Fibroblast of the conjunctiva (primary cell): ENCODE measurements at places on chromosomes 5 and 9.

DNA sequence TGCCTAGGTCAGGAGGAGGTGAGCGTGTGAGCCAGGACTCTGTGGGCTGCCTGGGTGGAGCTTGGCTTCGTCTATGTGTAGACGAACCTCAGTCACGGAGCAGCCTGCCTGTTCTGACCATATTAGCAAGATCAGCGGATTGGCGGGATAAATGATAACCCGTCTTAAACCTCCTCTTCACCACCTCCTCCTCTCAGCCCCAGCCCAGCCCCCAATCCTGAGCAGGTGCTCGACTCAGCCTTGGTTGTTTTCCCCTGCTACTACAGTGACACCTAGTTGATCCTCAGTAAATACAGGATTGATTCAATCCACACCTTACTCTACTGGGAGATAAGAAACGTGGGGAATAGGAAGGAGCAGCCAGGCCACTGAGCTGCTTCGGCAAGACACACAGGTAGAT lies 286.1 kb downstream of the IRX2 start:
- DNase-seq: no peak

DNA sequence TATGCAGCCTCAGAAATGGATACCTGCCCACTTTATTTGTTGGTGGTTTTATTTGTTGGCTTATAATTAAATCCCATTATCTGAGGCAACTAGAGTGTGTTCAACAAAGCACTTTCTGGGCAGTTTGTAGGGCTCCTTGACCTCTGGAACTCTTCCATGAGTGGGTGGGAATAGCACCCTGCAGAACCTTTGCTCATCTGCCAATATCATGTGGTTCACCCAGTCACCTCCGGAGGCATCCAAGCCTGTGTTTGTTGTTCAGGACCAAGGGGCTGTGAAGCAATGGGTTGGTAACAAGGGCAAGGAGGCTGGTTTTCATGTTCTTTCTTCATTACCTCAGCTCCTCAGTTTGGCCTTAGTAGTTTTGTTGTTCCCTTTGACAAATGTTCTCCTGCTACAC lies 314.0 kb downstream of the NDUFS4 start:
- no peak for DNase-seq

DNA sequence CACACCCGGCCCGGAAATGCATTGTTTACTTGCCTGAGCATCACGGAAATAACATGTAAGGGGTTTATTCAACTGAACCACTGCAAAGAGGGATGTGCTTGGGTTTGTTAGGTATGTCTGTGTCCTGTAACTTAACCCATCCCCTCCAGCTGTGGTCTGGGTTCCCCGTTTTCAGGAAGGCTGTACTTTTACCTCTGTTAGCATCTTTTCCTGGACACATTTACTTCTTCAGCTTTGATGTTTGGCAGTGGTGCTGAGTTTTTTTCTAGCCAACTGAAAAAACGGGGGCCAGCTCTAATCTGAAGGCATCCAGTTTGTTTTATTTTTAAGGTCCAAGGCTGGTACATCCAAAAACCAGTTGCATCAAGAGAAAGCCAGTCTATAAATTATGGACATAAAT lies 561.8 kb downstream of the BNC2 start:
- no peak for DNase-seq

DNA sequence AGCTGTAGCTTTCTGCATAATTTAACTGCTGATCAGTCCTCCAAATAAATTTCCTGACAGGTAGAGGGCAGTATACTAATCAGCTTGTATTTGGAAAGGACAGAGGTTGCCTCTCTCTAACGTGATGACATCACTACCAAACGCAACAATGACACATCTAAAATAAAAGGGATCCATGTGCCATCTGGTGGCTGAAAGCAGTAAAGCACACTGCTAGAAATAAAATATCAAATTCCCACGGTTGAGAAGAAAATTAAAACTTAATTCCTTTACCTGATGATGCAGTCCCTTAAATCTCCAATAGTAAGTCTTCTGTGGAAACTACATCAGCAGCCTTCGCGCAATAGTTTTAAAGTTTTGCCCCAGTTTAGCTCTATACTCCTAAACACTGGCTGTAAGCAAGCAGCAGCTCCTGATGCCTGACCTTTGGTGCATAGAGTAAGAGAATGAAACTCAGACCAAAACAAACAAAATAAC lies 54.5 kb downstream of the DIAPH1 start:
- DNase-seq: peak; percentile 94

DNA sequence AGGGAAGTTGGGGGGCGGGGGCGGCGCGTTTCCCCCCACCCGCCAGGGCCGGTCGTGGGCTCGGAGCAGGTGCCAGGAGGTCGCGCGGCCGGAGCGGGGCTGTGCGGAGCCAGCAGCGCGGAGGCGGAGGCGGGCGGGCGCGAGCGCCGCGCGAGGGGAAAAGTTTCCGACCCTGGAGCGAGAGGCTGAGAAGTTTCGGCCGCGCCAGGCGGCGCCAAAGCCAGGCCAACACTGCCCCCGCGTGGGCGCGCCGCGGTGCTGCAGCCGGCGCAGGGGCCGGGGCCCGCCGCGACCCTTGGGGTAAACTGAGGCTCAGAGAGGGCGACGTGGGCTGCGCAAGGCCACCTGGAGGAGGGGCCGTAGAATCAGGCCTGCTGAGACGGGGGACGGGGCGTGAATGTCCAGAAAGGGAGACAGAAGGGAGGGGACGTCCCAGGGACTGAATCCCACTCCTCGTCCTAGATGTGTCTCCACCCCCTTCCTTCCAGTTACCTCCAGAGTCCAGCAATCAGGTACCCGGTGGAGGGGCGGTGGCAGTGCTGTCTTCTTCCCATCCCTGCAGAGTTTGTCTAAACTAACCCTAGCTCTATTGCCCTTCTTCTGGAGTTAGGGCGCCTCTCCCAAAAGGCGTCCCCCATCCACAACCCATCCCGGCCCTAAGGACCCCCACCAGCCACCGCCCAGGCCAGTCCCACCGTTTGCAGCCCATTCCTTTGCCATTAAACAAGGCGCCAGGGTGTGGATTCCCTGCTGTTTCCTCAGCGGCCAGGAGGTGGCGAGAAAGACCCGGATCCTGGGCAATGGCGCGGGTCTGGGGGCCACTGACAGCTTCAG lies 10.2 kb downstream of the C9orf50 start:
- no peak for DNase-seq

DNA sequence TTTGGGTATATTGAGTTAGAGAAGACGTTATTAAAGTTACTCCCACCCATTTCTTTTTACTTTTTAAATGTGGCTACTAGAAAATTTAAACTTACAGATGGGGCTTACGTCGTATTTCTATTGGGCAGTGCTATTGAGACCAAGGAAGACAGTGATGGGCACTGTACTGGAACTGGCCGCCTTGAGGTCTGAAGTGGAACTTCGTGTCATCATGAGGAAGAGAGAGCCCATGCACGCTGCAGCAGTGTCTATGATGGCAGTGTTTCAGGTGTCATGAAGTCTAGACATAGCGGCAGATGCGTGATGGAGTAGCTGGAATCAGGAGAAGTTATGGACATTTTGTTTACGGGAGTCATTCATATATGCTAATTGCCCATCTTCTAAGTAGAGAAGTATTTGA lies 143.7 kb downstream of the LRRC70 start:
- DNase-seq: no peak

- no peak for DNase-seq
Observed at GRCh38 chr9:28900406-28900805, 1327.1 kb upstream of the C9orf72 start.

DNA sequence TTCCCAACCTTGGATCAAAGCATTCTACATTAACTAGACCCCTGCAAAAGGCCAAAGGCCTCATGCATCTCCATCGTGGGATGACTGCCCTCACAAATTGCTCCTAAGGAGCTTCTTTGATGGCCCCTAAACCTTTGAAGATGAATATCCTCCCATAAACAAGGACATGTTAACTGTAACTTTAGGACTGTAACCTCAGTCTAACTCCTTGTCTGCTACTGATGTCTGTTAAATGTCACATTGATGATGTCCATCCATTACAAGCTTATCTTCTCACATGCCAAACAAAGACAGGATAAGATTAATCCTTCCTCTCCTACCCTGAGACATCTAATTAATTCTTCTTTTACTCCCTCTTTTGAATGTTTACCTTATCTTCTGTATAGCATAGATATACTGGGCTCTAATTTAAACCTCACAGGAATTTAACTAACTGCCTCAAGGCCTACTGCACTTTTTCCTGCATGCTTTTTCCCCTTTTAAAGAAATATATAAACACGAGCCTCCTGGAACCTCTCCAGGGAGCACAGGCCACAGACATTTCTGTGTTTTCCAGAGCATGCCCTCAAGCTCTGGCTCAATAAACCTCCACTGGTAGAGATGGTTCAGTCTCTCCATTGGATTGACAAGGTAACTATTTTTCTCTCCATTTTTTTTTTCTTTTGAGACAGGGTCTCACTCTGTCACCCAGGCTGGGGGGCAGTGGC lies 90.6 kb upstream of the SLC25A48 start:
- DNase-seq: no peak

GRCh38 chr5:1445689-1446601 lies 705 bp upstream of the SLC6A3 start:
- no peak for DNase-seq

GRCh38 chr9:68957479-68957878 lies 56.4 kb downstream of the PRKACG start:
- DNase-seq: no peak

DNA sequence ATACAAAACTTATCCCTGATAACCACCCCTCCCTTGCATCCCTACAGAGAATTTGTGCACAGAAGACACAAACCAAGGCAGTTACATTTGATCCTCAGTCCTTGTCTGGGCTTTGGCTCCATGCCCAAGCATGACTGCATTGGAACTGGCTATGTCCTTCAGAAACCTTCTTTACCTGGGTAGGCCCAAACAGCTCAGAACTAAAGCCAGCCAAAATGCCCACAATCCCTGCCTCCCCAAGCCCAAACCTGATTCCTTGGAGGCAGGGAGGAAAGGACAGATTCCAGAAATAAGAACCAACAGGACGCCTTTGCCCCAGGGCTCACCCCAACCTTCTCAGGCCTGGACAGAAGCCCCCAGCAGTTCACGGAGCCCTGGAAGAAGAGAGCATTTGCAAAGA lies 8.2 kb downstream of the IL17B start:
- no peak for DNase-seq
